Activated T-cell treated with anti-CD3 and anti-CD28 coated beads, Interleukin-2, amount 50 U/mL, for 1 hour (primary cell): ENCODE measurements at places on chromosomes 7 and 10.

- no peak for DNase-seq
Observed at GRCh38 chr10:113274176-113274829, 278.6 kb upstream of the HABP2 start.

DNA sequence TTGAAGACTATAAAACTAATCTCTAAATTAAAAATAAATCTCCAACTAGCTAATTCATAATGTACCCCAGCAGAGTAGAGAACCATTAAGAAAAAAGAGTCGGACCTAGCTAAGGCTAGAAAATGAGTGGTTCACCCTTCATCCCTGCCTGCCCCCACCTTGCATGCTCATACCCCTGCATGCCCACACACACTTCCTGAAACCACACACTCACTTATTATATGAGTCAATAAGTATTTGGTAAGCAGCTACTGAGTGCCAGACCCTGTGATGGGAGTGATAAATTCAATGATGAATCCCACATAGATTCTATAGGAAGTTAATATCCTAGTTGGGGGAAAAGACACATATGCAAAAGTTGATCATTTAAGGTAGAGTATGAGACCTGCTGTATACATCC, 152.9 kb upstream of the INHBA start:
- DNase-seq, result no peak

- no peak for DNase-seq
Observed at GRCh38 chr7:101175664-101176063, 4.4 kb downstream of the NAT16 start.

DNA sequence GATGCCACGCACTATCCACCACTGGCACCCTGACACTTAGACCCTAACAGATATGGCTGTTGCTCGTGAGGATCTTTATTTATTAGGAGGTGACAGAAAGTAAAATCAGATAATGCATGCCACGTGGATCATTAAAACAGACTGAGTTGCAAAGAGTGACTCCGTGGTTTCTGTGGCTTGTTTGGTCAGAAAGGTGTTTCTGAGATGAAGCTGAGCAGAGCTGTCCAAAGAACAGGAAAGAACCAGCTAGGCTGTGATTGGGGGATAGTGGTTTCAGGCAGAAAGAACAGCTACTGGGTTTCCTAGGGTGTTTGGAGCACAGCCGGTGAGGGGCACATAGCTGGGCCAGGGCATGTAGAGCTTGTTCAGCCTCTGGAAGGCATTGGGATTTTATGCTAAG, 34.4 kb downstream of the CSGALNACT2 start:
- DNase-seq, result no peak

DNA sequence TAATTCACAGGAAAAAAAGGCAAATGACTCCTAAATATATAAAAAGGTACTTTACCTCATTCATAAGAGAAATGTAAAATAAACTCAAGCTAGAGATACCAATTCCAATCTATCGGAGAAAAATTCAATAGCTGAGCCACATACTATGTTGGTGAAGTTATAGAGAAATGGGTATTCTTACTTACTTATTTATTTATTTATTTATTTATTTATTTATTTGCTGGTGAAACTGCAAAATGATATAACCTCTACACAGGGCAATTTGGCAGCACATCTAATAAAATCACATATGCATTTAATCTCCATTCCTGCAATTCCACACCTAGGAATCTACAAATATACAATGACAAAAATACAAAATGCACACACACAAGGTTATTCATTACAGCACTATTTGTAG, 117.5 kb upstream of the TMEM168 start:
- DNase-seq, result no peak

GRCh38 chr10:23060918-23061317, 34.5 kb upstream of the MSRB2 start:
- no peak for DNase-seq

- no peak for DNase-seq
Observed at GRCh38 chr10:61993711-61994401, 92.4 kb downstream of the ARID5B start.

DNA sequence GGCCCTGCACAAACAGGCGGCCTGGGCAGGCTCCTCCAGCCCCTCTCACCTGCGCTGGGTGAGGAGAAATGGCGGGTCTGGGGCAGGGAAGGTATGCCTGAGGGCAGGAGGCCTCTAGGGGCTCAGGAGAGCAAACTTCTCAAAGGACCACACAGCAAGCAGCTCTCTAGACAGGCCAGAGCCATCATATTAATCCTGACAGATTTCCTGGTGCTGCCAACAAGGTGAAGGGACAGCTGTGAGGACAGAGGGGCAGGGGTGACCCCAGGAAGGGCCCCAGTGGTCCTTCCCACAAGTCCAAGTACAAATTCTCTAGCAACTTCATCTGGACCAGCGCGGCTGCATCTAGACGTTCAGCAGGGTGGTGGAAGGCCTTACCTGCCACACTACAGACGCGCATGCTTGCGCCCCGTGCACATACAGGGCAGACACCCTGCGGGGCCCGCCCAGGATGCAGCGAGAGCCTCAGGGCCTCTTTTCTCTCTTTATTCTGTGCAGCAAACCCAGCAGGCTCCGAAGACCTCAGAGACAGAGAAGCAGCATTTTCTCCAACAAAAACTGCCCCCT, 62.1 kb downstream of the ZRANB1 start:
- no peak for DNase-seq

- no peak for DNase-seq
Observed at GRCh38 chr10:130967784-130968183, 343.7 kb downstream of the TCERG1L start.

DNA sequence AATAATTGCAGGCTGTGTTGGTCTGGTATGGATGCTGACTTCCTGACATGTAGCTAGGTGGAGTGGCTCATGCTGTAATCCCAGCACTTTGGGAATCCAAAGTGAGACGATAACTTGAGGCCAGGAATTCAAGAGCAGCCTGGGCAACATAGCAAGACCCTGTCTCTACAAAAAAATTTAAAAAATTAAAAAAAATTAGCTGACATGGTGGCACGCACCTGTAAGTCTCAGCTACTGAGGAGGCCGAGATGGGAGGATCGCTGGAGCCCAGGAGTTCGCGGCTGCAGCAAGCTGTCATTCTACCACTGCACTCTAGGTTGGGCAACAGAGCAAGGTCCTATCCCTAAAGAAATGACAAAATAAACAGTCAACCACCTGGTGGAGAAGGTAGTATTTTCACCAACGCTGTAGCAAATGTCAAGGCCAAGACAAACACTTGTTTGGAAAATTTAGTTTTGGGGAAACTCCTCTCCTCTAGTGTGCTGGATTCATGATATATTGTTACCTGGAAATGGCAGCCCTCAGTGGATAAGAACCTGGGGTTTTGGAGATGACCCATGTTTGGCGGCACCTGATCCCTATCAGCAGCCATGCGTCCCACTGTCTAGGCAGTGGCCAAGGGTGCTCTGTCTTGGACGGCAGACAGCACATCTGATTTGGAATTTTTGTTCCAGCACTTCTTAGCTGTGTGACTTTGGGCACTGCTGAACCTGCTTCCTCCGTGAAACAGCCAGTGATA, 29.5 kb downstream of the CUX1 start:
- no peak for DNase-seq

DNA sequence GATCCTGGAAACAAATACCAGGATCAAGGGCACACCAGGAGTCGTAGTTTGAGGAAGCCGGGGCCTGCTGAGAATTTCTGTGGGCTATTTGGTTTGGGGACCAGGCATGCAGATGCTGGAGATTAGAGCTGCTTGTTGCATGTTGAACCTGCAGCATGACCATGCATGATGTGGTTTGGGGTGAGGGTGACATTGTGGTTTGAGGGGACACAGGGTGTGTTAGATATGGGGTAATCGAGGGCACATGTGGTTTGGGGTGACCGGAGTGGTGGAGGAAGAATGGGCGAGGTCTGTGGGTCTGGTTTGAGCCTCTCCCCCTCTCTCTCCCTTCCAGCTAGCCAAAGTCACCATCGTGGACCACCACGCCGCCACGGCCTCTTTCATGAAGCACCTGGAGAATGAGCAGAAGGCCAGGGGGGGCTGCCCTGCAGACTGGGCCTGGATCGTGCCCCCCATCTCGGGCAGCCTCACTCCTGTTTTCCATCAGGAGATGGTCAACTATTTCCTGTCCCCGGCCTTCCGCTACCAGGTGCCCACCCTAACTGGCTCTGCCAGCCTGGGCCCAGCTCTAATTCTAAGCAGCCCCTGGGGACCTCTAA, 10.2 kb downstream of the NOS3 start:
- DNase-seq, result no peak

GRCh38 chr10:510415-510881, 179.0 kb downstream of the DIP2C start:
- no peak for DNase-seq

- DNase-seq, result no peak
Observed at GRCh38 chr10:119346095-119346832, 138.9 kb downstream of the GRK5 start.

DNA sequence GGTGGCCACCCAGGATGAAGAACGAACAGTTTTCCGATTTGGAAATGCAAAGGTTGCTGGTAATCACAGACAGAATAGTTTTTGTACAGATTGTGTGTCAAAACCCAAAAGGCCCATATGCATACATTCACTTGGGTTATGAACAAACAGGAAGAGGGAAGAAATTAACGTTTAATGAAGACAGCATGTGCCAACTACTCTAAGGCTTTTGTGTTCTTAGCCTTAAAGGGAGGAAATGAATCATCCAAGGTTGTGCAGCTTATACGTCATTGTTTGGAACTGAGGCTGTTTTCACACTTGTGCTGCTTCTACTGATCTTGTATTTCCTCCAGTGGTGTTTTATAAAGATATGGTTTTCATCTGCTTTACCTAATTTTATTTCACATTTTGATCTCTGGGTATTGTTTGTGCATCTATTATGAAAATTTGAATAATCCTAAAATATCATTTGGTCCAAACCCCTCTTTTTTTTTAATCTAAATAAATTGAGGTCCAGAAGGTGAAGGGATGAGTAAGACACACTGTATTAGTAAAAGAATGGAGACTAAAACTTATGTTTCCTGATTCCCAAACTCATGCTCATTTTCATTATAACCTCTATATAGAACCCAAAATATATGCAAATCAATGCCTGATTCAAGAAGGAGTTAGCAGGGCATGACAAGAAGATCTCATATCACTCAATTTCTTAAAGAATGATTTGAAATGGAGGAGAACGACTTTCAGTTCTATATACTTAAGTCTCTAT, 373.1 kb downstream of the THSD7A start:
- no peak for DNase-seq

- no peak for DNase-seq
Observed at GRCh38 chr10:62356447-62356846, 17.7 kb upstream of the ZNF365 start.

DNA sequence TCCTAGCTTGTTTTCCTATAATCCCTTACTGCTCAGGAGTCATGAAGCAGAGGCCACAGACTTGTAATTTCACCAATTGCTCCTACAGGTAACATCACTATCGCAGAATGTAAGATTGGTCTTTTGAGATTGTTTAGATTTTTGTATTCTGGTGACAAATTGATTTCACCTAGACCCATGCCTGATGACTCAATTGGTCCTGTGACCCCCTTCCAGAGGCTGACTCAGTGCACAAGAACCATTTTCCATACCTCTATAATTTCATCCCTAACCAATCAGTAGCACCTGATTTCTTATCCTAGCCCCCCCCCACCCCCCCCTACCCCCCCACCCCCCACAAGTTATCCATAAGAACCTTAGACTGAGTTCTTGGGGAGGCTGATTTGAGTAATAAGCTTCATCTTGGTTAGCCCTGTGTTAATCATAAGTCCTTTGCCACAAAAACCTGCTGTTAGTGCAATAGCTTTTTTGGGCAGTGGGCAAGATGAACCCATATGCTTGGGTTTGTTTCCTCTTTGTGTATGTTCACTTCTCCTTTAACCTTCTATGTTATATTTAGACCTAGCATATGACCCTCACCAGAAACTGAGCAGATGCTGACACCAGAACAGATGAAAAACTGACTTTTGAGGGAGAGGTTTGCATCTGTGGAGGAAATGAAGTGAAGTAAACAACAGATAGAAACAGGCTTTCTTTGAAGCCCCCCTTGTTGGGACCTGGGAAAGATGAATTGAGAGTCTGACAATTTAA, 187.1 kb downstream of the KIF20B start:
- DNase-seq, result no peak

GRCh38 chr7:157234271-157234670, 95.5 kb downstream of the UBE3C start:
- DNase-seq, result no peak

- no peak for DNase-seq
Observed at GRCh38 chr7:88401009-88401623, 94.4 kb upstream of the STEAP4 start.

GRCh38 chr7:141203586-141203985, 129.7 kb downstream of the TMEM178B start:
- DNase-seq, result no peak
